ENCODE measurements at places on chromosomes 3 and 15. TPM values are rescaled to one million over a fixed set of nuclear protein-coding genes. Genes with fewer than 3 reads are reported as not detected.

Gene HTR3E
- total RNA-seq, result not detected

Gene GAP43
- total RNA-seq, result not detected

Gene GRK7
- total RNA-seq, result not detected

Gene BCHE
- not detected for total RNA-seq

Gene MESP1
- 2.1 TPM for total RNA-seq

Gene STAC
- total RNA-seq, result not detected

All from activated naive CD8-positive, alpha-beta T cell treated with anti-CD3 and anti-CD28 coated beads, Interleukin-2, amount 10 ng/mL, durations not matched to agents 7 days and 5 days (primary cell).